WTC11 (cell line): ENCODE measurements at places on chromosomes 7 and 10. TPM values are rescaled to one million over a fixed set of nuclear protein-coding genes. Genes with fewer than 3 reads are reported as not detected.

- no peak for DNase-seq
- H3K27me3 ChIP-seq, result no peaks in the 10 kb centered on the region
- peak overlapping the region; percentile 11 for H3K27ac ChIP-seq
- H3K4me3 ChIP-seq, result no peak overlapping the region
- H3K4me1 ChIP-seq, result peaks cover 6% of the 10 kb centered on the region; the same call in 1 of the 2 replicates
These were observed 123.2 kb downstream of the NRP1 start for GRCh38 chr10:33211106-33211878.

GRCh38 chr10:113230011-113230610 is 280.1 kb downstream of the TCF7L2 start:
- H3K4me3 ChIP-seq, result no peak overlapping the region
- H3K36me3 ChIP-seq, result no peaks in the 10 kb centered on the region
- no peak overlapping the region for H3K27ac ChIP-seq
- no peaks in the 10 kb centered on the region for H3K27me3 ChIP-seq

GRCh38 chr7:66758950-66759628 is 18.6 kb downstream of the RABGEF1 start:
- DNase-seq, result no peak
- H3K27ac ChIP-seq, result no peak overlapping the region
- H3K4me1 ChIP-seq, result no peaks in the 10 kb centered on the region
- H3K36me3 ChIP-seq, result peaks cover 12% of the 10 kb centered on the region
- H3K27me3 ChIP-seq, result no peaks in the 10 kb centered on the region
- H3K4me3 ChIP-seq, result no peak overlapping the region

Gene THSD7A
- total RNA-seq, result 0.66 to 1.1 TPM (median 0.68 TPM) in 3 replicates
